ENCODE measurements at places on chromosomes 12 and 14.

GRCh38 chr14:60760644-60761364, 26.2 kb downstream of the MNAT1 start:
- no peak for DNase-seq

DNA sequence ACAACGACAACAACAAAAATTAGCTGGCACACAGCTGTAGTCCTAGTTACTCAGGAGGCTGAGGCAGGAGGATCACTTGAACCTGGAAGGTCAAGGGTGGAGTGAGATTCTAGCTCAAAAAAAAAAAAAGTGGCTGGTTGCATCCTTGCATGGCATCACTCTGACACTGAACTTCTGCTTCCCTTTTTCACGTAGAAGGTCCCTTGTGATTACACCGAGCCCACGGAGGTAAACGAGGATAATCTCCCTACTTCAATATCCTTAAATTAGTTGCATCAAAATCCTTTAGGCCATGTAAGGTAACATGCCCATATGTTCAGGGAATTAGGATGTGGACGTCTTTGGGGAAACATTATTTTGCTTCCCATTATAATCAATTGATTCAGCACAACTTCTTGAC, 4.0 kb upstream of the PPP4R4 start:
- DNase-seq = peak; percentile 22

- DNase-seq = no peak
Measured at GRCh38 chr14:101175731-101176534, 272.4 kb upstream of the RTL1 start.

- DNase-seq = peak; percentile 46
Measured at GRCh38 chr14:70821584-70822529, 12.5 kb upstream of the MAP3K9 start.

GRCh38 chr14:105367116-105368031, 31.0 kb upstream of the TEX22 start:
- DNase-seq = no peak

GRCh38 chr14:76566439-76566838, 190.5 kb downstream of the ESRRB start:
- no peak for DNase-seq

GRCh38 chr12:122322501-122322900, 56.2 kb upstream of the VPS33A start:
- DNase-seq = no peak

- DNase-seq = no peak
Measured at GRCh38 chr14:88590173-88590572, 27.3 kb downstream of the ZC3H14 start.

Data from inflammatory macrophage treated with lipopolysaccharide for 4 hours (primary cell).